Right atrium auricular region (tissue), 2 donors: ENCODE measurements at places on chromosomes 4 and X. TPM values are rescaled to one million over a fixed set of nuclear protein-coding genes. Genes with fewer than 3 reads are reported as not detected.

Gene HPGDS
- 0.63 TPM for total RNA-seq

Gene STS
- total RNA-seq, result 7.0 TPM

Gene GJB1
- not detected for total RNA-seq

Gene HPGD
- total RNA-seq, result 3.1 TPM

Gene PLS3
- total RNA-seq, result 40.1 TPM

Gene HEPH
- 61.5 TPM for total RNA-seq

Gene PRDM5
- 12.8 TPM for total RNA-seq
